Mesothelial cell of epicardium (in vitro differentiated cells): ENCODE measurements at places on chromosomes 3 and 15. TPM values are rescaled to one million over a fixed set of nuclear protein-coding genes. Genes with fewer than 3 reads are reported as not detected.

NANOGP8 gene
- total RNA-seq: 0.86 to 1.2 TPM (median 0.91 TPM) in 3 replicates

IGSF10 gene
- 5.1 to 6.0 TPM (median 5.6 TPM) in 3 replicates for total RNA-seq

C2CD4A gene
- total RNA-seq: not detected in 3 replicates

XCR1 gene
- total RNA-seq: not detected in 3 replicates

AQP9 gene
- total RNA-seq: not detected in 3 replicates

OR5K2 gene
- total RNA-seq: not detected in 3 replicates
